ENCODE measurements at places on chromosomes 7 and 10.
A peak's percentile ranks its signal among the peaks of the same experiment; 100 is the strongest.

DNA sequence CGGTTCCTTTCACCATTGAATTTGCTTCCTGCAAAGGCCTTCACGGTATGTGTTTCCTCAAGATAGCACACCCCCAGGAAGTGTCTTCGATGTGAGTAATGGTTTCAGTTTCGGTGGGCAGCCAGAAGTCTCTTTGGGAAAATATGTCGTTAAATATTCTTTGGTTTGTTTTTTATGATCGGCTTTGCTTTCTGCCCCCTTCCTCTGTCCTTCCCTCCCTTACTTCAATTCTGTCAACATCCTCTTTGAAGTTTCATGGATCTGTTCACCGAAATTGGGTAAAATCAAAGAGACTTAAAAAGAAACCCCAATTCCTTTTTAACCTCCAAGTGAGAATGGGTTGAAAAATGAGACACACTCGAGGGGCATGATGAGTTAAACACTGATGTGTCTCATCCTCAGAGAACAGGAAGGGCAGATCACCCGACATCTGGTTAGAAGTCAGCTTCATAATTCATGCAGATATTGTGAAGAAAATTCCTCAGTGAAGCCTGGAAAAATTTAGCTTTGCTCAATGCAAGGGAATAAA is 170.8 kb upstream of the HABP2 start:
- DNase-seq: peak; percentile 25

- DNase-seq: no peak
These were observed 973.7 kb downstream of the GATA3 start for GRCh38 chr10:9028231-9028630.

DNA sequence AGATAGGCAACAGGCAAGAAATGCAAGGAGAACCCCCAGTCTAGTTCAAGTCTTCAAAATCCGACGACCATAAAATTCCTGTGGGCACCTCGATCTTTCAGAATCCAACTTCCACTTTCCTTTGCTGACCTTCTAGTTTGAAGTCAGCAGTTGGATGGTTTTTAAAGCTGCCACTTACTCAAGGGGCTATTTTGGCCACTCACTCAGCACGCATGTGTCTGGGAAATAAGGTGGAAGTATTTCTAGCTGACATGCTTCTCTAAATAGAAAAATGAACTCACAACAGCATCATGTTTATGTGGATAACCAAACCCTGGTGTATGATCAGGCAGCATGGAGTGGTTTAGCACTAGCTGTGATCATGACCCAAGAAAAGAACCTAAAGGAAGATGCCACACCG is at the start of gene NRAP:
Gene NRAP, minus strand, starts transcription at position 134 of the 400 bp plus-strand sequence. CDS start 159 bp downstream, outside the sequence.
- DNase-seq: no peak

- no peak for DNase-seq
These were observed 250.9 kb downstream of the PTEN start for GRCh38 chr10:88114368-88114767.

DNA sequence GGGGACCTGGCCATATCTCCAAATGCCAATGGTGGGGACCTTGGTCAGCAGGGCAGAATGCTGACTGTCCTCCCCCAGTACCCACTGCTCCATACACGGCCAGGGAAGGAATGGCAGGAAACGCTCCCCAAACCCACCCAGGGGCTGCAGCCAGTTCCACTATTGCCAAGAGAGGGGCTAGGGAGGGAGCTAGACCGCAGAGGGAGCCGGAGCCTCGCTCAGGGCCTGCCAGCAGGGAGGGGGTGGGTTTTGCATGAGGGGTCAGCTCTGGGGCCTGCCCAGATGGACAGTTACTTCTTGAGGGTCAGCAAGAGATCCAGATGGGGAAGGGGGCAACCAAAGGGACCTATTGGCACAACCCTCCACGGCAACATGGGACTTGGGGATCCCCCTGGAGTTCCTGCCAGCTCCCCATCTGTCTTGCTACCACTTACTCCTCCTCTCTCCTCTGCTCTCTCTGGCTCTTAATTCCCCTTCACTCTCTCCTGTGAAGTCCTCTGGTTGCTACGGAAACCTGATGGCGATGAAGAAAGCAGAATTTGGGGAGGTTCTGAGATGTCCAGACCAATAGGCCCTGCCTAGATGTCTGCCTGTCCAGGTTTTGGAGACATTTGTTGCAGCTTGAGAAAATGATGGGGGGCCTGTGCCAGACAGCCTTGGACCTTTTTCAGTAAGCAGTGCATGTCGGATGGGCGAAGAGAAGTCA is 12.6 kb downstream of the FGF8 start:
- no peak for DNase-seq

- no peak for DNase-seq
These were observed 54.8 kb downstream of the DPY19L1 start for GRCh38 chr7:34982371-34983019.

DNA sequence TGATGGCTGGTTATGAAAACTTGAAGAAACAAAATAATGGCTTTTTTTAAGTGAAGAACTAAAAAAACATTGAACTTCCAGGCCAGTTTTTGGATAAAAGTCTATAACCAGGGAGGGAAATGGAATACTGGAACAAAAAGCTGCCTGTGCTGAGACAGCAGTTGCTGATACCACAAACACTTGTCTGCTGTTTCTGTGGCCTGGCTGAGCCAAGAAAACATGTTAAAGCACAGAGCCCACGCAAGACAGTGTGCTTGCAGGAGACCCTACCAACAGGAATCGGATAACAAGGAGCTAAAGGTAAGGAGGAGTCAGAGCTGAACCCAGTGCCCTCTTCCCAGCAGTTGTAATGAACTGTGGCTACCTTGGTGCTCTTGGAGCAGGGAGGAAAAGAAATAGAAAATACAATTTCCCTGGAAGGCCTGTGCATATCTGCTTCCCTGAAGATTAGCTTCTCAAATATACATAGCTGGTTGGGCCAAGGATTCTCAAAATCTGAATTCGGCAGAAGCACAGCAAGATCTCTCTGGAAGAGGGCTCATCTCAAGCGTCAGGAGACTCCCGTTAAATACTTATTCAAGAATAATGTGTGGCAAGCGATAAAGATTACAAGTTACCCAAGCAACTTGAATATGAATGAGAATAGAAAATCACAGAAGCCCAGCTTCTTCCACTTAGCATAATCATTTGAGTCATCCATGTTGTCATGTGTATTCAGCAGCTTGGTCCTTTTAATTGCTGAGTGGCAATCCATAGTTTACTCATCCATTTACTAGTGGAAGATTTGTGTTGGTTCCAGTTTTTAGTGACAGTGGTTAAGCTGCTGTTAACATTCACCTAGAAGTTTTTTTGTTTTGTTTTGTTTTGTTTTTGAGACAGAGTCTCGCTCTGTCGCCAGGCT is 87.6 kb downstream of the NOD1 start:
- DNase-seq: no peak

DNA sequence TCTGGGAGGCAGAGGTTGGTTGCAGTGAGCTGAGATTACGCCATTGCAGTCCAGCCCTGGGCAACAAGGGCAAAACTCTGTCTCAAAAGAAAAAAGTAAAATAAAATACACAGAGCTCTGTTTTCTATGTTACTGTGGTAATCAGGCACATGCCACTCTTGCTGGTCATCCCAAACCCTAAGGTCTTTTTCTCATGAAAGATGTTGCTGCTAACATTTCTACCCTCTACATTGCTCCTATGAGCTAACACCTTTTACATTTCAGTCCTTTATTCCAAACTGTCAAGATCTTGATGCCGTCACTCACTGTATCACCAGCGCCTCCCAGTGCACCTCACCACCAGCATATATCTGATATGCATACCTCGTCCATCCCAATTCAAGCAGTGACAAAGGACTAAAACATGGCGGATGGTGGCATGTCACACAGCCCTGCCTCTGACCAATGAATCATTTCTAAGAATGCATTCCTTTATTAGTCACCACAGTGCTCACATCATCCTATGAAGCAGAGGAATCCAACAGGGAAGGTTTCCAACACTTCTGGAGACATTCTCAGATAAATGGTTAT is 4.3 kb downstream of the DAGLB start:
- peak; percentile 74 for DNase-seq

DNA sequence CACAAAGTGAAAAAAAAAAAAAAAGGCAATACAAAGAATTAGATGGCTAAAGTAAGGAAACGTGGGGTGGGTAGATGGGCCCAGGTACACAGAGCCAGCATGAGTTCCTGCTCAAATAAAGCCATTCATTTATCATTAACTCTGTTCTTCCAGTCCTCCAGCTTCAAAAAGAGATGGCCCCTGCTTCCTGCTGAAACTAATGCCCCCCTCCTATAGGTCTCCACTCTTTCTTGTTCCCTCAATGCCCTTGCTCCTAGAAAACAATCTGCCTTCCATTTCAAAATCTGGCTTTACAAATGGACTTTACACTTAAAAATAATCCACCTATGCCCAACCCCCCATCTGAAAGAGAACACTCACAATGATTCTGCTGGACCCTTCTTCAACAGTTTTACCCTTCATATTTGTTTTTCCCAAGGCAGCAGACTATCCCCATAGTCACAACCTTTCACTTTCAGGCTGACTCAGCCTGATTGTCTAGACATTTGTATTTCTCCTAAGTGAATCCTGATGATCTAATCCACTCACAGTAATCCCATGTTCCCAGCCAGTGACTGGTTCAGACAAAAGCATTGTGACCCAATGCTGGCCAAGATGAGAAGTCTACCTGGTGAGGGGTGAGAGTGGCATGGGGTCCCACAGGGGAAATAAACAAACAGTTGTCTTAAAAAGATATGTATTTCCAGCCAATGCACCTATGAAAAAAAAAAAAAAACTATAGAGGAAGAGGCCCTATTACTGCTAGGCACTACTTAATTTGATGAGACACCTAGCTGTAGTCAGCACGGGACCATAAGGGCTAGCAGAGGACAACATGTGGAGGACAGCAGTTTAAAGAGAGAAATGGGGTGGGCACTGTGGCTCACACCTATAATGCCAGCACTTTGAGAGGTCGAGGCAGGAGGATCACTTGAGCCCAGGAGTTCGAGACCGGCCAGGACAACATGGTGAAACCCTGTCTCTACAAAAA is 74.6 kb upstream of the GRID1 start:
- peak; percentile 49 for DNase-seq

GRCh38 chr10:122128357-122128756 is 139.4 kb downstream of the TACC2 start:
- peak; percentile 73 for DNase-seq

GRCh38 chr10:121459279-121459621 is 139.0 kb downstream of the FGFR2 start:
- DNase-seq: no peak

- DNase-seq: peak; percentile 36
These were observed 11.0 kb upstream of the DNTT start for GRCh38 chr10:96292971-96293920.

- no peak for DNase-seq
These were observed 54.4 kb downstream of the ZNF503 start for GRCh38 chr10:75347186-75347585.

DNA sequence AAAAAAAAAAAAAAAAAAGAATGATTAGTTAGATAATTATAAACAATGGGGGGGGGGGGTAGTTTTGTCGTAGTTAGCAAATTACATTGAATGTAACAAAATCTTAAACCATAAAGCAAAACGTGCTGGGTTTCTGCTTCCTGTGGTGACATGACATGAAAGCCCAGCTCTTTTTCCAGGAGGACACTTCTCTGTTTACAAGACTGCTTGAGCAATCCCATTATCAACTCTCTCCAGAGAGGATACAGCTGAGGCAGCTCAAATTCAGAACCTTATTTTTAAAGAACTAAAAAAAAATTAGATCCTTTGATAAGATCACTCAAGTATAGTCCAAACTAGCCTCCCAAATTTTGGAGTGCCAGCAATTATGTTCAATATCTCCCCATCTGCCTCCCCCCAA is 58.6 kb downstream of the ADRB1 start:
- no peak for DNase-seq

DNA sequence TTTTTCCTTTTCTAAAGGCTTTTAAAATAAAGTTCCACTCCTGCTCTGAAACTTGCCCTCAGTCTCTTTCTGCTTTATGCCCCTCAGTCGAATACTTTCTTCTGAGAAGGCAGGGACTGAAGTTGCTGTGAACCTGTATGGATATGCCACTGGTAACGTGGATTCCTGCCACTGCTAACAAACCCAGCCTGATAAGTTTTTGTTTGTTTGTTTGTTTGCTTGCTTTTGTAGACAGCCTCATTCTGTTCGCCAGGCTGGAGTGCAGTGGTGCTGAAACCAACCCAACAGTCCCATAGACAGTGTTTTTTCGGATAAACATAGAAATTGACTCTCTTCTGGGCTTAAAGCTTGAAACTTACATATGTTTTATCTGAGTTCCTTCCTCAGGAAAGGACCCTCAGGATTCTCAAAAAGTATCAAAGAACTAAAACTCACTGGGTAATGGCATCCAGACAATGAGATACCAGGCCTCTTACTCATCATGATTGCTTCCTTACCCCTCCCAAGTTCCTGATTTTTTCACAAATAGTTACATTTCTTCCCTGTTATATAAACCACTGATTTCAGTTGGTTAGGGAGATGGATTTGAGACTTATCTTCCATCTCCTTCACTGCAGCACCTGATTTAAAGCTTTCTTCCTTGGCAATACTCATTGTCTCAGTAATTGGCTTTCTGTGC is 273.6 kb downstream of the SDHAF3 start:
- DNase-seq: no peak

DNA sequence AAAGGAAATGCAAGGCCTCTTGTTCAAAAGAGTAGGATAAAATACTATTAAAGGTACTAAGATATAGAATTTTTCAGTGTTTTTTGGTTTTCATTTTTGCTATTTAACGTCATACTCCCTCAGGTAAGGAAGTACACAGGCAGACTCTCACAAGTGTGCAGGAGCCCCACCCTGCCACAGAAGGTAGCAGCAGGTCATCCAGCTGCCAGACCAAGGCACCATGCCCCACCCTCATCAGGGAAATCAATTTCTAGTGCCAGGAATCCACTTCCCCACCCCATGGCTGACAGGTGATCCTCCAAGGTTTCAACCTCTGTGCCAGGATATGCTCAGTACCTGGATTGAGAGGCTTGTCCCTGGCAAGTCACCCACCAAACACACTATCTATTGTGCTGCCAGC is 712.9 kb downstream of the SORCS3 start:
- DNase-seq: no peak

DNA sequence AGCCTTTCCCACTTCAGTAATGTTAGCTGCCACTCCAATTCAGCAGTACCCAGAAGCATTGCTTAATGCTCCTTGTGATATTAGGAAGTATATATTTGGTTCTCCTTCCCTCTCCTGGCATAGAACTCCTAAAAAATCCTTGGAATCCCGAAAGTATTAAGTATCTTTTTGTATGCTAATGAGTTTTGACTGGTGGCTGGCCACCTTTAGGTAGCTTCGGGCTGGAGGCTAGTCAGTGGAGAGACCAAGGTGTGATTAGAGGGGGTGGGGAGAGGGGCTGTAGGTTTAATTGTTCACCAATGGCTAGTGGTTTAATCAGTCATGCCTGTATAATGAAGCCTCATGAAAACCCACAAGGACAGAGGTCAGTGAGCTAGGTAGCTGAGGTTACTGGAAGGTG is 12.2 kb downstream of the COMTD1 start:
- no peak for DNase-seq
